CD8-positive, alpha-beta T cell (primary cell): ENCODE measurements at places on chromosomes 2 and 18.

- no peak for DNase-seq
Measured at GRCh38 chr18:33577685-33578517, at the start of gene ASXL3. Gene ASXL3 (plus strand): TSS chr18:33578219. CDS start chr18:33578632, 413 bp downstream.

DNA sequence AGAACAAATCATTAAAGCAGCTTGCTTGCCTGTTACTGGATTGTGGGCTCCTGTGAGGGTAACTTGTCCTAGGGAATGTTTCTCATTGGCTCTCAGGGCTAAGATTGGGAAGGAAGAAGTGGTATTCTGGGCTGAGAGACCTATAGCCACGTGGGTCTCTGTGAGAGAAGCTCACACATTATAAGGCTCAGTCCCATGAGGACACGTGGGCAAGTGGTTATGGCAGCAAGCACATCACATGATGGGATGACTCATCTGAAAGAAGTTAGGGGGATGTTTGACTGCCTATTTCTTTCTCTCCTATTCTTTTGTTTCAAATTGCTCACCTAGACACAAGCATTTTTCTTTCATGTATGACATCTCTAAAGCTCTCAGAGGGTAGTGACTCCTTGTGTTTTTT lies 418.0 kb upstream of the ST6GAL2 start:
- DNase-seq, result no peak

GRCh38 chr2:10954856-10955818 lies 43.4 kb downstream of the KCNF1 start:
- DNase-seq, result no peak

DNA sequence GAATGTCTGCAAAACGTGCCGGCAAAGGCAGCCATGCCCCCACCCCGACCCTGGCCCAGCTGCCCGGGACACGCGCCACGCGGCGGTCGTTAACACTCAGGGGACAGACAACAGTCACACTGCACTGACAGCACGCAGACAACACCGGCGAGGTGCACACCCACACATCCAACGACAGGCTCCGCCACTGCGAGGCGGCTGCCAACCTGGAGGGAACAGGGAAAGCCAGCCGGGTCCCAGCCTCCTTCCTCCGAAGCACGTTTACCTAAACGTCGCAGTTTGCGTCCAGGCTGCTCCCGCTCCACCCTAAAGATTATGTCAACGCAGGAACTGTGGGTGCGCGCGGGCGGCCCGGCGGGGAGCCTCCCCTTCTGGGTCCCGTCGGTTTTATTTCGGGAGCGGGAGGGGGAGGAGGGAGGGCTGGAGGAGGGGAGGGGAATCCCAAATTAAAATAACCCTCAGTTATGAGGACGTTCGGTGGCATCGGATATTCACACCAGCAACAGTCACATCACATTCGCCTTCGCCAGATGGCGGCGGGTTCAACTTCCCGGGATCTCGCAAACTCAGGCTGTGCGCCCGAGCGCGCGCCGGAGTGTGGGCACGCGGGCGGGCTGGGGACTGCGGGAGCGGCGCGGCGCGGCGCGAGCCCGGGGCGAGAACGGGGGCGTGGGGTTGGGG lies 644 bp downstream of the PTGR3 start:
- peak; percentile 22 for DNase-seq

DNA sequence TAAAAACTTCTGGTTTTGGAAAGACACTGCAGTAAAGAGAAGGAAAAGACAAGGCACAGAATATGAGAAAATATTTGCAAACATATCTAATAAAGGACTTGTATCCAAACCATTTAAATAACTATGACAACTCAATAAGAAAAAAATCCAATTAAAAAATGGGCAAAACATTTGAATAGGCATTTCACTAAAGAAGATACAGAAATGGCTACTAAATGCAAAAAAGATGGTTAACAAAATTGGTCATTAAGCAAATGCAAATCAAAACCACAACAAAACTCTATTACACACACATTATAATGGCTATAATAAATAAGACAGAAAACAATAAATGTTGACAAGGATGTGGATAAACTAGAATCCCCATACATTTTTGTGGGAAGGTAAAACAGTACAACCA lies 14.5 kb downstream of the MYOM1 start:
- DNase-seq, result no peak

DNA sequence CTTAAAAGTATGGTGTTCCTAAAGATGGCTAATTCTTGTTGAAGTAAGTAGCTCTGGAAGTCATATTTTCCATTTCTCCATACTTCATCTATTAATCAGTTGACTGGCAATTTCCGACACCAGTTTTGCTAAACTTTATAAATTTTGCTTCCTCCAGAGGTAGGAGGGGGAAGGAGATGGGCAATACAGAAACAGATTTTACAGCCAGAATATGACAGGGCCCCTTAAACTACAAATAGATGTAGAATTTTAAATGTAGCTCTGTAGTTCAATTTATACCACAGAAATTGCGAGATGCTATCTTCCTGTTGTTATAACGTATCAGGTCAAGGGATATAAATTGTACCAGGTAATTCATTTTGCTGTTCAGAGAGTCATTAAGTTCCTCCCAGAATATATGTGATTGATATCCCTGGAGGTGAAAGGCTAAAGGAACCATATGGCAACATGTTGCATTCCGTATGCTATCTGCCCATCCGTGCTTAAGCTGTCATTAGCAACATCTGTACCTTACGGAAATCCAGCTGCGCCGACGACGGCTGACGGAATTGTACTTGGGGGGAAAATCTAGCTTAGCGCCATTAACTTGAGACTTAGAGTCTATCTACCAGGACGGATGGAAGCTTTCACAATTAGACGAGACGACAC lies 8.4 kb upstream of the NR4A2 start:
- DNase-seq, result peak; percentile 37

GRCh38 chr2:224248944-224249371 lies 152.9 kb downstream of the FAM124B start:
- DNase-seq, result no peak

DNA sequence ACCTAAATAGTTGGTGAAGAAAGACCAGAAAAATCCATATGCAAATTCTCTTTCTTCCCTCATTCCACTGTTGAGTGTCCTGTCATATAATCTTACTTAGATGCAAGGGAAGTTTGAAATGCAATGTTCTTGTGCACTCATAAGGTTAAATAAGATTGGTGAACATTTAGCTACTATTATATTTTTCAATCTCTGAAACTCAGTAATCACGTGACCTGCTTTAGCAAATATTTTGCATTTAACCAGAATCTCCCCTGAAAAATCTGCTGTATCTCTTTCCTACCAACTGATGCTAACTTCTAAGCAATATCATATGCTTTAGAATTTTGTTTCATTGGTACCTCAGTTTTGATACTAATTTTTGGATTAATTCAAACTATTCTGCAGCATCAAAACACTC lies 533.2 kb downstream of the RIT2 start:
- no peak for DNase-seq

DNA sequence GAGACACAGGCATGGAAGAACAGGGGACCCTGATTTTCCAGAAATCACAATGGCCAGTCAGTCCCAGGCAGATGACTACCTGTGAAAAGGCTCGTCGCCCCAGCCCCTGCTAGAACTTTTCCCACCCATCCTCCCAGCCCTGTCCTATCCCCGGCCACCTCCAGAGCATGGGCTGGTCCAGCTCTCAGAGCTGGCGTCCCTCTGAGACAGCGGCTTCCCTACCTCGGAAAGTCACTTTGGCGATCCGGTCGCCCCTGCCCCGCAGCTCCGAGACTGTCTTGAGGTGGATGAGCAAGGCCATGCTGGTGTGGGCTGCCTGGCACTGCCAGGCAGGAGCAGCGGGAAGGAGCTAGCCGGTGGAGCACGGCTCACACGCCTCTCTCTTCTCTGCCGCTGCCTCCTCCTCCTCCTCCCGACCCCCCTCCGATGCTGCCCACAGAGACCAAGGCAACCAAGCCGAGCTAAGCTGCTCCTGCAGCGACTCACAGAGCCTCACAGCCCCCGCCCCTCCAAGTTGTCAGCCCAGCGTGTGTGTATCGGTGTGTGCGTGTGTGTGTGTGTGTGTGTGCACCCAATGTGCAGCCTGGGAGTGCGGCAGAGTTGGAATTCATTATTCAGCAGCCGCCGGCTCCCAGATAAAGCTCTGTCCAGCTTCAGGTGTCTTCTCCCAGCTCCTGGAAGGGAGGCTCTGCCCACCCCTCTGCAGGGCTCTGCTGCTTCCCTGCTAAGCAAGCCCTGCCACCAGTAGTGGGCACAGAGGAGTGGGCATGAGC lies 80.5 kb upstream of the OTOF start:
- DNase-seq, result no peak

GRCh38 chr2:233062946-233063268 lies 2.8 kb downstream of the INPP5D start:
- DNase-seq, result no peak

GRCh38 chr18:9756933-9757470 lies 48.9 kb downstream of the RAB31 start:
- DNase-seq, result no peak

DNA sequence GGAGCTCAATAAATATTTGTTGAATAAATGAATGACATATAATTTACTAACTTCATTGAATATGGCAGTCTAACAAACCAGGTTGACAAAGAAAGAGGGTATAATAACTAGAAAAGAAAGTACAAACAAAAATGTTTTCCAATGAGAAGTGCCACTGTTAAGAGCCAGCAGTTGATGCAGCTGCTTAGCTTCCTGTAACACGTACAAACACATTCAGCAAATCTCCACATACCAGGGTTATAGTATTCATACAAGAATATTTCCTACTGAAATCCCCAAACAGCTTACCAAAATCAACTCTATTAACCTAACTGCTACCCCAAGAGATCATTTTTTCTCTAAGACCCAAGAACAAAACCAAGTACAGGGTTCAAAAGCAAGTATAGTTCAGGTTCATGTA lies 77.7 kb downstream of the THADA start:
- no peak for DNase-seq

DNA sequence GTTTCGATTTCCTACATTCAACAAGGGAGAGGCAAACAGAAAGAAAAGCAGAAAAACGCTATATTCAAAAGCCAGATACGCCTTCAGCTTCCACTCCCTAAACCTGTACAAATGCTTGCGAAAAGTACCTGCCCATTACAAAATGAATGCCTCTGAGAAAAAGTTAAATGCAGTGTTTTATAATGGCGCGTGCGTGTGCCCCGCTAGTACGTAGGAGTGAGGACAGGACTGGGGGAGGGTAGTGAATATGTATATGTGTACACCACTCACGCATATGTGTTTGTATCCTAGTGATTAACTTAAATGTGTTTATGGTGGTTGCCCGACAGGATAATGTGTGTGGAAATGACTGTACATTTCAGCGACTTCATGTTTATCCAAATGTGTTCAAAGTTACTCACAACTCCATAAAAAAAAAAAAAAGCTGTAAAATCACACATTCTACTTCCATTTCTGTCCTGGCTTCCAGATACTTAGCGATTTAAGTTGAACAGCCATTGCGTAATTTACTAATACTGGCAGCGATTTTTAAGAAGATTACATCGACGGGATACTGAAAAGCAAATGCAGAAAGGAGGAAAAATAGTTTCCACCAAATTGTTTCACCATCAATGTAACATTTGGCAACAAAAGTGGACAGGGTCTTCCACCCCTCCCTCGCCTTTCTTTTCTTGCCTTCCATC lies 1.3 kb downstream of the NEUROD1 start:
- DNase-seq, result no peak
